Astrocyte (in vitro differentiated cells and primary cell): ENCODE measurements at places on chromosomes 12 and 14.

GRCh38 chr12:132154941-132155770 is 10.9 kb downstream of the NOC4L start:
- no peak for DNase-seq

DNA sequence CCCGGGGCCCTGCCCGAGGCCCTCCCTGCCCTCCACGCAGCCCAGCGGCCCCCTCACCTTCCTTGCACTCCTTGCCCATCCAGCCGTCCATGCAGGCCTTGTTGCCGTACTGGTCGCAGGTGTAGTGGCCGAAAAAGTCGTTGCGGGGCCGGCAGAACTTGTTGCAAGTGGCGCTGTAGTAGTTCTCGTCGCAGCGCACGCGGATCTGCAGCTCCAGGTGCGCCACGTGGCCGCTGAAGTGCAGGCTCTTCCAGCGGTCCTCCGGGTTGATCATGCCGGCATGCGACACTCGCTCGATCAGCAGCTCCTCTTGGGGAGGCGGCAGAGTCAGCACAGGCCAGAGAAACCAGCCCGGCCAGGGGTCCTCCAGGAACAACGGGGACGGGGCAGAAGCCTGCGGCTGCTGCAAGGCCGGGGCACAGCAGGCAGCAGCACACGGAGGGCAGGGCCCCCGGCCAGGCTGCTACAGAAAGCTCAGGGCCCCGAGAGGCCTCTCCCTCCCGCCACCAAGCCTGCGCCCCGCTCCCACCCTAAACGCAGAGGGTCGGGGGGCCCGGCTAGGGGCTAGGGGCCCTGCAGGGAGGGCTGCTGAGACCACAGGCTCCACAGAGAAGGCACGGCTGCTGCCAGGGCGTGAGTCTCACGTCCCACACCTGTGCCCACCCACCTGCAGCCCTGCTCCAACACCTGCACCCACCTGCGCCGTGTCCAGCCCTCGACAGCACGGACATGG is 12.7 kb downstream of the JAG2 start:
- no peak for DNase-seq

- DNase-seq = no peak
These were observed 1885.8 kb upstream of the SEL1L start for GRCh38 chr14:83419420-83419819.

- no peak for DNase-seq
These were observed 102.9 kb downstream of the DYRK2 start for GRCh38 chr12:67751381-67751928.

DNA sequence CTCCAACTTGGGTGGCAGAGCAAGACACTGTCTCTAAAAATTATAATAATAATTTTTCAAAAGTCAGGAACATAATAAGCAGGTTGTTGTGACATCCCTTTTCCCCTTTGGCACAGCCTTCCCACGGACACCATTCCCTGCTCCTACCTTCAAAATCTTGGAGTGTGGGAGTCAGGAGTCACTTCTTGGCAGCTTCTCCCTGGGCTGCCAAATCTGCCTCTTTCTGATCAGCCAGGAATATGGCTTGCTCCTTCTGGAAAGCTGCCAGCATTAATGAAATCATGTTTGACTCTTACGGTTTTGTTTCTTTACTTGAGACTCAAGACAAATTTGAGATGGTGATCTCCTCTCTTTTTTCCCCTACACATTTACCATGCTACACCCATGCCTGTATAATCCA is 391.4 kb upstream of the SYT1 start:
- DNase-seq = peak; percentile 60

DNA sequence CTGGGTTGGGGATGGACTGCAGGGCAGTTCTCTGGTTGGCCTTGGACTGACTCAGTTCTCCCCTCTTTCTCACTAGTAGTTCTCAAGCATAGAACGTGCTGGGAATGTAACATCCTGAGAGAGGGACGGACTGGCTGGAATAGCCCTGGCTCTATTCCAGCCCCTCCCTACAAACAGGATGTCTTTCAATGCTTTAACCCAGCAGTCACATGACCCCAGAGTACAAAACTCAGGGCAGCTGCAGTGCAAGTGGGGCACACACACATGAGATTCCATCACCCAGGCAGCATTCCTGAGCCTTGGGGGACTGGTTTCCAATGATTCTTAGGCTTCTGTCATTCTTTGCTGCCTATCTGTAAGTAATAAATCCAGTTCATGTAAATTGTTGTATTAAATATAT is 1.6 kb upstream of the ACOT6 start:
- DNase-seq = no peak

GRCh38 chr12:64739778-64740177 is 19.4 kb downstream of the GNS start:
- no peak for DNase-seq

GRCh38 chr14:68444449-68445168 is 348.3 kb downstream of the ZFP36L1 start:
- DNase-seq = peak; percentile 74

- DNase-seq = peak; percentile 51
These were observed 9.2 kb downstream of the NID2 start for GRCh38 chr14:52059649-52060048.

DNA sequence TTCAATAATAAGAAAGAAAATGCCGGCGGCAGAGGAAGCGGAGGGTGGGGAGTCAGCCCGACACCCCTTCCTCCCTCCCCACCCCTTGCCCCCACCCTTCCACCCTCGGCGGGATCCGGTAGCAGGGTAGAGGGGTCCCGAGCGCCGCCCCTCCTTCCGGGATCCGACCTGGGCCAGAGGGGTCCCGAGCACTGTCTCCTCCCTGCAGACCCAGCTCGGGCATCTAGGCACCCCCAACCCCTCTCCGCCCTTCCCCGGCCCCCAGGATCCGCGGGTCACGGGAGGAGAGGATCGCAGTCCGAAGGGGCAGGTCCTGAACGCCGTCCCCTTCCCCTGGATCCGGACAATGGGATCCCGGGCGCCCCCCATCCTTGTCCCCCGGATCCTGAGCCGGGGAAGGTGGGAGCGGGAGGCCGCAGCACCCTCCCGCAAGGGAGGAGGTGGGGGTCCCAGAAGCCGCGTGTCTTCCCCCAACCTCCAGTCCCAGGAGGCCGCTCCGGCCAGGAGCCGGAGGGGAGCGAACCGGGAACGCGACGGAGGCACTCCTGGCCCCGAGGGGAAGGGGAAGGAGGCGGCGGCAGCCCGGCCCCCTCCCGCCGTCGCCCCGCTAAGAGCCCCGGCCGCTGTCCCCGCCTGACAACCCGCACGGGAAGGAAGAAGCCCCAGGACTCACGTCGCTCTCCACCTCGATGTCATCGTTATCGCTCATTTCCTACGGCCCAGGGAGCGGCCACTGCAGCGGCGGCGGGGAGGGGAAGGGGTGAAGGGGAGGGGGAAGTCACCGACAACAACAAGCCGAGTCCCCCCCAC is 481 bp downstream of the MAX start:
- no peak for DNase-seq

- no peak for DNase-seq
These were observed 17.7 kb upstream of the NRXN3 start for GRCh38 chr14:78152201-78153063.

DNA sequence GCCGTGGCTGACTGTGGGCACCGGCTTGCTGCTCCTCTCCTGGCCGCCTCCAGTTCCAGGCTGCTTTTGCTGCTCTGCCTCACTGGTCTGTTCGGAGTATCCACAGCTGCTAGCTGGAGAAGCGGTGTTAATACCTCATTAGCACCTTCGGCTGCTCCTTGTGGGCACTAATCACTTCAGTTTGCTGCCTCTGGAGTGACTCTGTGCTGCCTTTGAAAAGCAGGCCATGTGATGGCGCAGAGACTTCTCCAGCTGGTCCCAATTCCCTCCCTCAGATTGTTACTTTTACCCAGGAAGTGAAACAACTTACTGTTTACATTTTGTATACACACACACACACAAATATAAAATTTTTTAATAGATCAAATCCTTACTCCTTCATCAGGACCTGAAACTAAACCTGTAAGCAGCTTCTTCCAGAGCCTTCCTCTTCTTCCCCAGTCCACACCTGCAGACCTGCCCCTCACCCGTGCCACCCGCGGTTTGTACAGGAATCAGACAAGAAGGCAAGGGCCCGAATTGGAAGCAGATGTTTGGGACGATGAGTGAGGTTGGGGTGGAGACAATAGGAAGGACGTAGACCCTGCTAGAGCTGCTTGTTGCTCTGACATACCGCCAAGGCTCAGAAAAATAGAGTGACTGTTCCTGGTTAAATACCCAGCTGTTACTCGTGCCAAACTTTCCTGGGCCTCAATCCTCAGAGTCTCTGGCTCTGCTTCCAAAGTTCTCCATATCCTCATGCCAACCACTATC is 41.5 kb upstream of the LTBP2 start:
- DNase-seq = no peak

DNA sequence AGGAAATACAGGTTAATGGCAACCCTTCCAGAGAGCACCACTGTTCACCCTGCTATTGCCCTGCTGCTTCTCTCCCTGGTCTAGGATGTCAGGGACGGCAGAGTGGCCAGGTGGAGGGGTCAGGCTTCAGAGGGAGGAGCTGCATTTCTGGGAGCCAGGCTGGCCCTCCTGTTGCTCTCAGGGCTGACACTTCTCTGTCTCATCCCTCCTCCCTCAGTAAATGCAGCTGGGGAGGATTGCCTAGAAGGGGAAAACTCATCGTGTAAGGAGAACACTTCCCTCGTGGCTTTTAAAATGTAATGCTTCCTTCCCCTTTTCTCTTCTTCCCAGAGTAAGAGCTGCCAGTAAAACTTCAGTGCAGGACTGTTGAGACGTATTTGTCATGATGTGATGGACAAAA is 20.8 kb downstream of the SUSD6 start:
- no peak for DNase-seq

- no peak for DNase-seq
These were observed 788.9 kb upstream of the TBX3 start for GRCh38 chr12:115472852-115473251.

GRCh38 chr12:109833307-109834189 is at the start of gene TRPV4:
TRPV4 (minus strand) TSS chr12:109833398; CDS start chr12:109814796, 18,602 bp downstream.
- no peak for DNase-seq

DNA sequence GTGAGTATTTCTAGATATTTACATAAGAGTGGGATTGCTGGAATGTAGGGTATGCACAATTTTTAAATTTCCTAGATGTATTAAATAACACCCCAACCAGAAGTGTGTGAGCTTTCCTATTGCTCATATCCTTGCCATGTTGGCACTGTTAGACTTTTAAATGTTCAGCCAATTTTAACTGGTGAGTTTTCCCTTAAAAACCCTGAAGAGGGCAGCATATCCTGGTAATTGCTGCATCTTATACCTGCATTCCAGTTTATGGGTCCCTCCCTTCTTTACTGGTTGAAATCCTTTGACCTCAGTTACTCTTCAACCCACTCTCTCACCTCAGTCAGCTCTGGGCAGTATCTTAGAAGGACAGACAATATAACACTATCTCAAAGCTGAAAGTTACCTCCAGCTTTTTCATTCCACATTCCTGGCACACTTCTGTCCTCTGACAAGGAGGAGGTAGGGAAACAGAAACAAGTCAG is 270.6 kb downstream of the PAWR start:
- peak; percentile 97 for DNase-seq

- DNase-seq = peak; percentile 71
These were observed 14.8 kb upstream of the EID3 start for GRCh38 chr12:104288635-104289274.

- DNase-seq = peak; percentile 65
These were observed 24.8 kb upstream of the MTHFD1 start for GRCh38 chr14:64363265-64363846.

DNA sequence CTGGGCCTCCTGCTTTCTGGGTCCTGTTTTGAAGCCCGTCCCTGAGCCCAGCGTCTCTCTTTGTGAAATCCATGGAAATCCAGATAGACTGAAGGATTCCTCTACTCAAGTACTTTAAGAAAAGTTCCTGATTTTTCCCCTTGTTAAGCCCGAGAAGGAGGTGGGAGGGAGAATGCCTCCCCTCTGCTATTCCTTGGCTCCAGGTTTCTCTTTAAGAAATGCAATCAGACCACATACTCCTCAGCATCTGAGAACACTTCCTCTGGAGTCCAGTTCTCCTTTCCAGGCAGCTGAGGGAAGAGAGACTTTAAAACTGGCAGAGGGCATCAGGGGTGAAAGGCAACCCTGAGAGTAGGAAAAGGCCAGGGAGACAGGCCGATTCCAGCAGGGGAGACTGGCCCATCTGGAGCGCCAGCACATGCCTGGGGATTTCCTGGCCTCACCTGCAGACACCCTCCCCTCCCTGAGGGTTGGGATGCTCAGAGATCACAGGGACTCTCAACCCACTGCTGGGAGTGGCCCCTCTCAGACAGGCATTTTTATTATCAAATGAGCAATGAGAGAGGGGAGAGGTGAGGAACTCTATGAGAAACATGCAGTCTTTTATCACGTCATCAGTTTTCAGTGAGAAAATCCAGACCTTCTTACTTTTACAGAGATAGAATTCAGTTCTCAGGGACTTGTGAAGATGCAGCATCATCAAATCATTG is 2.0 kb upstream of the EMP1 start:
- DNase-seq = no peak
